Stimulated activated CD4-positive, alpha-beta T cell treated with anti-CD3 and anti-CD28 coated beads, TNF-alpha, amount 100 ng/mL, for 4 hours (primary cell): ENCODE measurements at places on chromosomes 7 and 10.

DNA sequence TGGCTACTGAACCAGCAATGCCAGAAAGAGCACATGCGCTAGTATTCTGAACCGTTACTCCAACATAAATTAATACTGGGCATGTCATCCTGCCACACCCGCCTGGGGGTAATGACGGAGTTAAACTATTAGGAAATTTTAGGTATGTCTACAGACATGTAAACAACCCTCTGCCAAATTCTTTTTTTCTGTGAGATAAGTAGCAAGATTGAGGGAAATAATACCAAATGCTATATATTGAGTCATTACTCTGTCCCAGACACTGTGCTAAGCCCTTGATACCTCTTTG lies 7.4 kb downstream of the LSMEM1 start:
- no peak for DNase-seq

- no peak for DNase-seq
These were observed 80.8 kb downstream of the TMEM130 start for GRCh38 chr7:98788966-98789365.

- DNase-seq, result no peak
These were observed 17.0 kb upstream of the MMP21 start for GRCh38 chr10:125792342-125793300.

GRCh38 chr10:33355274-33355673 lies 20.8 kb upstream of the NRP1 start:
- DNase-seq, result no peak

DNA sequence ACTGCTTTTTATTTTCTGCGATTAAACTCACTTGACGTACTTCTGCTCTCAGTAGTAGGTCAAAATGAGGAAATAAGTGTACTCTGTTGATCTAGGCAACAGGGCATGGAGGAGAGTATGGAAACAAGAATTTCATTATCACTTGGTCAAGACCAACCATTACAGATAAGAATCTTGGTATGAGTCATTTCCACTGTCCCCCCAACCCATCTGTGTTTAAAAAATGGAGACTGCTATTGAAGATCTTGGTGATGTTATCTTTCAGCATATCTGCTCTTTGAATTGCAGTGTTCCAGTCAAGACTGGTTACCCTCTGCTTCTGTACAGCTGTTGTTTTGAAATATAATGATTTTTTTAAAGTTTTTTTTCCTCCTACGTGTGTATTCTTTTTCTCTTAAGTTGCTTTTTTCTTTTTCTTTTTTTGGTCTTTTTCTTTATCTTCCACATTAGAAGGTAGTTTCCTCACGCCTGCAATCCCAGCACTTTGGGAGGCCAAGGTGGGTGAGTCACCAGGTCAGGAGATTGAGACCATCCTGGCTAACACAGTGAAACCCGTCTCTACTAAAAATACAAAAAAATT lies 11.7 kb downstream of the STAM start:
- no peak for DNase-seq

- DNase-seq, result no peak
These were observed 141.3 kb upstream of the VKORC1L1 start for GRCh38 chr7:65731562-65732035.

DNA sequence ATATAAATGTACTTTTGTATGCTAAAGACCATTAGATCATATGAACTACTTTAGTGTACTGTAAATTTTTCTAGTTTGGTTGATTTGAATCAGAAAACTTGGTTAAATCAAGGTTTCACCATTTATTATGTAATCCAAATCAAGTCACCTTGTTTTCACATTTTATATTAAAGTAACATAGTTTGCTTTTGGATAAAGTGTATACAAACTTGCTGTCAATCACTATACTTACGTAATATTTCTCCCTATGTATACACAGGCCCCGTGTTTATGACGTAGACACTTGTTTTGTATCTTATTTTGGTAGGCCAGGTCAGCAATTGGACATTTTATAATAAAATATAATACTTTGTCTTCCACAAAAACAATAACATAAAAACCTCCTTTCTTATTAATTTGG lies 32.2 kb downstream of the NAMPT start:
- DNase-seq, result no peak

GRCh38 chr10:96025566-96025965 lies 17.8 kb upstream of the CCNJ start:
- no peak for DNase-seq

- no peak for DNase-seq
These were observed 42.1 kb upstream of the WIPF3 start for GRCh38 chr7:29764227-29764626.

DNA sequence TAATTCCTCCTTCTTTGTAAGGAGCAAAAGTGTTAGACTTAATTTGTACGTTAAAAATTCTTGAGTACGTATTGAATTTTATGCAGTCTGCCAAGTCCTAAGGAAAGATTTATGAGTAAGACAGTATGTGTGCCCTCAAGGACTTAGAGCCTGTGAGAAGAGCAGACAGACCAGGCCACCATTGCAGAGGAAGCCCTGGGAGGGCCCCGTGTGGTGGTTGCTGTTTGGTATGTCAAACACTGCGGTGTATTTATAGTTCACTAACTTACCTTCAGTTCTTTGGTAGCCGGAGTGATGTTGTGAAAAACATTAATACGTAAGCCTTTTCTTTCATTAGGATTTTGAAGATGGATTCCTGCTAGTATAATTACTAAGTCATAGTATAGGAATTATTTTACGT lies 82.9 kb downstream of the GALNT11 start:
- no peak for DNase-seq

DNA sequence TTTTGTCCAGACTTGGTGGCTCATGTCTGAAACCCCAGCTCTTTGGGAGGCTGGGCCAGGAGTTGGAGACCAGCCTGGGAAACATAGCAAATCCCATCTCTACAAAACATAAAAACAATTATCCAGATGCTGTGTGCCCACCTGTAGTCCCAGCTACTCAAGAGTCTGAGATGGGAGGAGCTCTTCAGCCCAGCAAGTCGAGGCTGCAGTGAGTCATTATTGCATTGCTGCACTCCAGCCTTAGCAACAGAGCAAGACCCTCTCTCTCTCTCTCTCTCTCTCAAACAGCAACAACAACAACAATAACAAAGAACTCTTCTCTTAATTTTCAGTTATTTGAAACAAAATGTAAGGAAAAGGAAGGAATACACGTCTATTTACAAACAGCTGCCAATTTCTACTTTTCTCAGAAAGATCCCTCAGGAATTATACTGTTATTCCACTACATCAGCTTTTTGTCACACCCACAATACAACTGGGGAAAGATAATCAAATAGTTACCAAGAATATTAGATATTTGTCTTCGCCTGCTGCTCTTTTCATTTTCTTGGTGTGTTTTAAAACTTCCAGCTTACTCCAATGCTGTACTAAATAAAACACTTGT lies 5.1 kb upstream of the TSPAN12 start:
- no peak for DNase-seq

- no peak for DNase-seq
These were observed 102.1 kb upstream of the MDFIC start for GRCh38 chr7:114819616-114820362.

GRCh38 chr7:129824291-129825208 lies 128.2 kb downstream of the UBE2H start:
- DNase-seq, result no peak

- no peak for DNase-seq
These were observed 131.6 kb upstream of the KLF14 start for GRCh38 chr7:130865408-130866236.

- no peak for DNase-seq
These were observed 3.2 kb downstream of the TRIL start for GRCh38 chr7:28954946-28955345.

DNA sequence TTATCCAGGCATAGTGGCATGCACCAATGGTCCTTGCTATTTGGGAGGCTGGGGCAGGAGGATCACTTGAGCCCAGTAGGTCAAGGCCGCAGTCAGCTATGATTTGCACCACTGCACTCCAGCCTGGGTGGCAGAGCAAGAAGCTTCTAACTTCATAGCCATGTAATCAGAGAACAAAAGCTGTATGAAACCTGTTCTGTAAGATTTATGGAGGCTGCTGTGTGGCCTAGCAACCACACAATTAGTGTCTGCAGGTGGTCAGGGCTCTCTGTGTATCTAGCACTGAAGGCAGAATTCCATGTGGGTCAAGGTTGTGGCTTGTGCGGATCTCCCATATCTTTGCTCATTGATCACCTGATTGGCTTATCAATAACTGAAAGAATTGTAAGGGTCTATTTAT lies 221.5 kb upstream of the FOXK1 start:
- DNase-seq, result no peak

DNA sequence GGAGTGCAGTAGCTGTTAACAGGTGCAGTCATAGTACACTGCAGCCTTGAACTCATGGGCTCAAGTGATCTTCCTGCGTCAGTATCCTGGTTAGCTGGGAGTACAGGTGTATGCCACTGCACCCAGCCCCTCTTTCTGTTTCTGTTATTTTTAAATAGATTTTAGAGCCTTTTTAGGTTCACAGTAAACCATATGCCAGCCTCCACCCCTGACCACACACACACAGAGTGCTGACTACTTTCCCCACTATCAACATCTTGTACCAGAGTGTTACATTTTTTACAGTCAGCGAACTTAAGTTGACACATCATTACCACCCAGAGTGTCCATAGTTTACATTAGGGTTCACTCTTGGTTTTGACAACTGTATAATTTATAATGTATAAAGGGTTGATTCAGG lies 32.1 kb downstream of the MARCHF5 start:
- DNase-seq, result no peak

- DNase-seq, result no peak
These were observed 22.7 kb downstream of the MCMBP start for GRCh38 chr10:119849944-119850343.
